ENCODE measurements at places on chromosomes 1 and 21.

GRCh38 chr1:164638492-164639202, 79.7 kb downstream of the PBX1 start:
- DNase-seq, result no peak

DNA sequence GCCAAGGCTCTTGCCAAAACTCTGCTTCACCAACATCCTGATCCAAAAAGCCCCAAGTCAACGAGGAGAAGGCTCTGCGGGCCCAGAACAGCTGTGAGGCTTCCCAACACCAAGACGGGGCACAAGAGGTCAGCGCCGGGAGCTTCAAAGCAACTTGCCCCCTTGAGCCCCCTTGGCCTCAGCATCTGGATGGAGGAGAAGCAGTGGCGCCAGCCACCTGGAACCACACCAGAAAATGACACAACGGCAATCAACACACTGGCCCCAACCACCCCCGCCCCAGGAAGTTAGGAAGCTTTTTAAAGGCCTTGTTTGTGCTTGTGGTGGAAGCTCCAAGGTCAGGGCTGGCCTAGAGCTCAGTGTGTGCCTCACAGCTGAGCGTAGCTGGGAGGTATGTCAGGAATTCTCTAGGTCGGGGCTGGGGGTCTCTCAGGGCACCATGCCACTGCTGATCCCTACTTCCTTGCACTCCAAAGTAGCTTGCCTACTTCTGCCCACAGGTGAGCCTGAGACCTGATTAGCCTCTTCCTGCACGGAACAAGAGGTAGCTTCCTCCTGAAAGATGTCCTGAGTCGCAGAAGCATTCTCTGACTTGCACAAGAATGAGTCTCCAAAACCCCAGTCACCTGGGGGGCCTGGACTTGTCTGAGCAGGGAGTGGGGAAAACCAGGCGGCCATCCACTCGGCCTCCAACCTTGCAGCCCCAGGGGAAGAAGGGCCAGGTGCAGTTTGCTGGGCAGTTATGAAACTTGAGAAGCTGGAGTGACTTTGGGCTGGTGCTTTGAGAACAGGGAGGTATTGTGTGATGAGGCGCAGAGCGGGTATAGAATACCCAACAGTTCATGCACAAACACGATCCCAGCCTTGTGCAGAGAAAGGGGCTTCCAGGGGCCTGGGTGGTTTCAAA, 9.7 kb upstream of the SRP9 start:
- DNase-seq, result peak; percentile 61

DNA sequence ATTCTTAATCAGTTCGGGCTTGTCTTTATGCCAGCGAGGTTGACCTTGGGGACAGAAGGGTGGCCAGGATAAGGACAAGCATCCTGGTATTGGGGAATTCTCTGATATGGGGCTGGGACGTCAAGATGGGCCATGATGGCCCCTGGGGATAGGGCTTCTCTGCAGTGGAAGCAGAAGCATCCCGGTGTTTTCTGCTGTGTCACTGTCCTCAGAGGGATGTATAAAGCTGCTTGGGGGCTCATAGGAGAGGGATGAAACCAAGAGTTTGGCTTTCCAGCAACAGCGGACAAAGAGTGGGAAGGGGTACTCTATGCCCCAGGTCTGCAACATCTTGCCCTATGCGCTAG, 1.4 kb upstream of the ATP1B1 start:
- no peak for DNase-seq

DNA sequence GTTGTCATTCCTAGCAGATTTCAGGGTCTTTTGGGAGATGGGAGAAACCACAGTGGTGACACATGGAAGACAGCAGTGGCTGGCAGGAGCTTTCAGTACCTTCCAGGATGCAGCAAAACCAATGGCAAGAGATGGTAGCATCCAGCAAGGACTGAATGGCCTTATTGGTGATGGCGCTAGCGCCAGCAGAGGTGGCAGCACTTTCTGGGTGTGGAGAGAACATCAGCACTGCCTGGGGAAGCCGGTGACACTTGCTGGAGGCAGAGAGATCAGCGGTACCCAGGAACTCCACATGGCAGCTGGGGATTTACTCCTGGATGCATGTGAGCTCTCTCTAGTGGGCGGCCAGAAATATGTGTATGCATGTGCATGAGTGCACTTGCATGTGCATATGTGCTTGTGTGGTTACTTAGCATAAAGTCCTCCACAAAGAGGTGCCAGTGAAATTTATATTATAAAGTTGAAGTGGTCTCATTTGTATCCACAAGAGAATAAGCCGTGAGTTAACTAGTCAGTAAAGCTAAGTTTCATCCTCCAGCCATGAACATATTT, 364.7 kb downstream of the LMX1A start:
- no peak for DNase-seq

- DNase-seq, result no peak
These were observed 22.2 kb downstream of the C1orf21 start for GRCh38 chr1:184409011-184409410.

Measured in Peyer's patch (tissue), 4 donors.